ENCODE measurements at places on chromosomes 4 and X.

DNA sequence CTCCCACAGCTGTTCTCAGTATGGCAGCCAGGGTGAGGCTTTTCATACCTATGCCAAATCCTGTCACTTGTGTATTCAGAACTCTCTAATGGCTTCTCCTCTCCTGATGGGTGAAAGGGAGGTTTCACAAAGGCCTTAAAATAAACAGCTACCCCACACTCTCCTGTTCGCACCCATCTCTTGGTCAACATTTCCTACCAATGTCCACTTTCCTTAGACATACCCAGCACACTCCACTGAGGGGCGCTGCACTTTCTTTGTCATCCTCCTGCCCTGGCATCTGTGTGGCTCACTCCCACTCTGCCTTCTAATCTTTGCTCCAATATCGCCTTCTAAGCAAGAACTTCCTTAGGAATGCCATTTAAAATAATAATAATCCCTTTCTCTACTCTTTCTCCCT is 313.3 kb downstream of the PPP3CA start:
- DNase-seq = no peak

- no peak for DNase-seq
Measured at GRCh38 chrX:134886002-134886596, 104.7 kb upstream of the SMIM10 start.

- DNase-seq = no peak
Measured at GRCh38 chr4:76486588-76487276, 51.7 kb downstream of the SHROOM3 start.

GRCh38 chrX:136577552-136577951 is 45.5 kb downstream of the VGLL1 start:
- DNase-seq = no peak

GRCh38 chr4:185541251-185541727 is 6.0 kb upstream of the PDLIM3 start:
- no peak for DNase-seq

DNA sequence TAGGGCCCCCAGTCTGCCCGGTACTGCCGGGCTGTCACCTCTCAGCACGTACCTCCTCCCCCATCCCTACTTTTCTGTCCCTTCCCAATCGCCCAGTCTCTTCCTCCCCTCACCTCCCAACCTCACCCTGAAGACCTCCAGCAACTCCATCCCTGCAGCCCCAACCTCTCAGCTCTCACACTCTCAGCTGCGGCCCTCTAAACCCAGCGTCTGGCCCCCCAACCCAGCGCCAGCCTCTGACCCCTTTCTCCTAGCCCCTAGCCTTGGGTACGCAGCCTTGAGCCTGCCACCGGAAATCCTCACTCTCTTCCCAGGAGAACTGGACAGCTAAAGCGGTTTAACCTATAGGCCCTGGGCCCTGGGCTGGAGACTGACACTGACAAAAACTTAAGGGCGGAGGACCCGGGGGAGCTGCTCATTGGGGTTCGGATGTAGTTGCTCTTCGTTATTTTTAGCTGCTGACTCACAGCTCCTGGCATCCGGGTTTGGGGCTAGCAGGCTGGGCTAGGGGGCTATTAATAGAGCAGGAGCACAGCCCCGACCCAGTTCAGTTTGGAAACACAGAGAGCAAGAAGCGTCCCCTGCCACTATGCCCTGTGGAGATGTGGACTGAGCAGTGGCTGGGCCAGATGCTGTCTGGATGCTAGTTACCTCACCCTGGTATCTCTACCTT is 9.6 kb upstream of the DLG3 start:
- DNase-seq = no peak

- no peak for DNase-seq
Measured at GRCh38 chrX:12441381-12442128, 303.3 kb downstream of the FRMPD4 start.

- no peak for DNase-seq
Measured at GRCh38 chr4:185004562-185005218, 13.6 kb upstream of the HELT start.

DNA sequence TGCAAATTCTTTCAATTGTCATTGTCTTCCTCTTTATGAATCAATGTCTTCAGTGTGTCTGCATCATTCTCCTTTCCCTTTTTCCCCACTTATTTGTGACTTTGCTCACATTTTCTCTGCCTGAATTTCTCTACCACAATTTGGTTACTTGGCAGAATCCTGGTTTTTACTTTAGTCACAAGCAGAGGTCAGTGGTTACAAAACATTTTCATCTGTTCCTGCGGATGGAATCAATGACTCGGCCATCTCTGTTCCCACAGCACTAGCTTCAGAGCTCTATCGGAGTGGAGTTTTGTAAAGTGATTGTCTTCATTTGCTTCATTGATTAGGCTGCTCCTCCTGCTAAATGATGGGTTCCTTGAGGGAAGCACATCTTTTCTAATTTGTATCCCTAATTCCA is 501.3 kb upstream of the AADAT start:
- DNase-seq = no peak

- no peak for DNase-seq
Measured at GRCh38 chr4:177006331-177006730, 213.6 kb upstream of the VEGFC start.
